Fibroblast of skin of left biceps (primary cell): ENCODE measurements at places on chromosomes 11 and 22.
A peak's percentile ranks its signal among the peaks of the same experiment; 100 is the strongest.

- no peak for DNase-seq
These were observed 41.6 kb downstream of the AHNAK start for GRCh38 chr11:62505059-62505439.

DNA sequence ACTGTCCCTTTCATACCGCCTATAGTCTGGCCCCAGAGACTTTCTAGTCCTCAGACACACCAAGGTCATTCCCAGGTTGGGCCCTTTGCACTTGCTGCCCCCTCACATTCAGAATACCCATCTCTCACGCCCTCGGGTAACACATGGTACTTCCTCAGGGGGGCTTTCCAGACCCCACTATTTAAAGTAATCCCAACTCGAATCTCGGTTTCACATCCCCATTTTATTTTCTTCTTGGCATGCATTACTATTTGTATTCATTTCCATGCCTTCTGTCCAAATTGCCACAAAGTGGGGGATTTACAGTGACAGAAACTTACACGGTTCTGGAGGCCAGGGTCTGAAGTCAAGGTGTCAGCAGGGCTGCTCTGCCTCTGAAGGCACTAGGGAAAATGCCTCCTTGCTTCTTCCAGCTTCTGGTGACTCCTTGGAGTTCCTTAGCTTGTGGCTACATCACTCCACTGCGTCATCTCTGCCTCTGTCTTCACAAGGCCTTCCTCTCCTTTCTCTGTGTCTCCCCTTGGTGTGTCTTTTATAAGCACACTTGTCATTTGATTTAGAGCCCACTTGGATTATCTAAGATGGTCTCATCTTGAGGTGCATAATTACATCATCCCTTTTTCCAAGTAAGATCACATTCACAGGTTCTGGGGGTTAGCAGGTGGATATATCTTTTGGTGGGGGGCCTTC, 15.1 kb downstream of the RCN1 start:
- no peak for DNase-seq

DNA sequence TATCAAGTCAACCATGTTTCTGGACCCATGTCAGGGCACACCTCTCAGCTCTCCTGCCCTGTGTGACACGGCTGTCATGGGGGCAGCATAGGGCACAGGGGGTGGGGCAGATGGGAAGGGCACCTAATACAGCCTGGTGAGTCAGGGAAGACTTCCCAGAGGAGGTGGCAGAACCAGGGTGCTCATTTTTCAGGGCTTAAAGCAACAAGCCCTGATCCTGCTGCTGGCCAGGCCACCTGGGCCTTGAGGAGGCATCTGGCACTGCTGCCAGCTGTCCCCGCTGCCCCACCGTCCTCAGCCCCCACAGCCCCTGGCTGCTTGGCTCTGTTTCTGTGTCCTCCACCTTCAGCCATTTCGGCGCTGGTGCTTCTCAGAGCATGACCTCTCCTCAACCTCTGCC, 4.4 kb downstream of the MAP3K11 start:
- DNase-seq, result no peak

DNA sequence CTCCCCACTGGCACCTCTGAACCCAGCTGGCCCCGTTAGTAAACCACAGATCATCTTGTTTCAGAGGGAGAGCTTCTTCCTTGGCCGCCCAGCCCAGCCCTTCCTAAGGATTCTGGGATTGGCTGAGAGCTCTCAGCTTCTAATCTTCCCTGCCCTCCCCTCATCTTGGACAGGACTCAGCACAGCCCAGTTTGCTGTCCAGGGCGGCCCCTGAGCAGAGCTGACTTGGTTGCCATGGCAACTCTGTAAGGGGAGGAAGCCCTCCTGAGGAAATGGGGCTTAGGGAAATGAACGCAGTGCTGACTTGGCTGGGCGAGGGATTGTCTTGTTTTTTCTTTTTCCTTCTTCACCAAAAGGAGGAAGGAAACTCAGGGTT, 4.6 kb downstream of the APOL4 start:
- peak; percentile 48 for DNase-seq

DNA sequence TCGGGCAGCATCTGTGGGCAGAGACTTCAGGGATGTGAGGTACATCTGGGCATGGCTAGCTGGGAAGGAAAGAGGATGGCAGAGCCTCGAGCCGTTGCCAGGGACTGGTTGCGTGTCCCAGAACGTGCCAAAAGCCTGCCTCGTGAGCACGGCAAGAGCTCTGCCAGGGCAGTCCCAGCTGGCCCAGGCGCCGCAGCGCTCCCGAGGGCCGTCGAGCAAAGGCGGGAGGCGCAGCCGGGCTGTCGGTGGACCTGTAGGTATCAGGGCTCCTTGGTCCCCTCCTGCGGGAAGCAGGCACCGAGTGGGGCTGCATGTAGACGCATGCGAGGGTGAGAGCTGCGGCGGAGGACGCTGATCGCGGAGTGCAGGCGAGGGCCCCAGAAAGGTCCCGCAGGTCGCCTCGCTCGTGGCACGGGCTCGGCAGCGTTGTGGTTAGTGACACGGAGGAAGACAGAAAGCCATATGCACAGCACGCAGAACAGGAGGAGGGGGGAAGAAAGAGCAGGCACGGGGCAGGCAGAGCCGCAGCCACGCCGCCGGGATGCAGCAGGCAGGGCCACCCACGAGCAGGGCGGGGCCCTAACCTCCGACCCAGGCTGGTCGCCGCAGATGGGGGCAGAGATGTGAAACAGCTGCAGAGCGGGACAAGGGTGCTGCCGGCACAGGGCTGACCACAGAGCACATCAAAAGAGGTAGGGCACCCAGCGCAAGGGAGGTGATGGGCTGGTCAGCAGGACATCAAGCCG, 18.0 kb downstream of the LSP1 start:
- no peak for DNase-seq

GRCh38 chr22:46031557-46031956, 54.6 kb upstream of the WNT7B start:
- DNase-seq, result no peak

- no peak for DNase-seq
These were observed 223.9 kb upstream of the ZBED5 start for GRCh38 chr11:11081776-11082175.

DNA sequence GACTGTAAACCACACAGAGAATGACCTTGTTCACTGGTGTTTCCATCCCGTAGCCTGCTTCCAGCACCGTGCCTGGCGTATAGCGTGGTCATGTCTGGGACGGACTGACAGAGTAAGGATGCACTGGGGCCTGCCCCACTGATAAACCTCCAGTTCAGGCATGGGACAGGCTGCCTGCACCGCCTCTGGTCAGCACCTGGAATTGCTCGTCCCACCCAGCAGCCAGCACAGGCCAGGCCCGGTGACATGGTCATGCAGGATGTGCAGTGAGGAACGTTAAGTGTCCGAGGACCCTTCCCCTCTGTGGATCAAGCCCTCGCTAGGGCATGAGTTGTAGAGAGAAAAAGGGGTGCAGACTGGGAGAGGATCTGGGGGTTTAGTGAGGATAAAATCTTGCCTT, 44.8 kb downstream of the LMO1 start:
- DNase-seq, result no peak

DNA sequence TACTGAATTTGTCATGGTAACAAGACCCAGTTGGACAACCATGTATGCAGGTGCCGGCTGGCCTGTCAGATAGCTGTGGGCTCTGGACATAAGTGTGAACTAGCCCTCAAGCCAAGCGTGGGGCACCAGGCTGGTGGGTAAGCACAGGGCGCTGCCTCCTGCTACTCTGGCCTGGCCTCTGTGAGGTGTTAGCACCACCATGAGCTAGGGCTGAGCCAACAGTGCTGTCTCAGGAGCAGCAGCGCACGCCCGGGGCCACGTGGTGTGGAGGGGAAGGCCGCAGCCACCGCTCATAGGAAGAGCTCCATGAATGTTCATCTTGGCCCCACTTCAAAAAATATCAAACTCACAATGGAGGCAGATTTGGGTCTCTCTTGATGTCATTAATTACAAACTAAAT, 35.3 kb upstream of the GNB1L start:
- DNase-seq, result no peak

DNA sequence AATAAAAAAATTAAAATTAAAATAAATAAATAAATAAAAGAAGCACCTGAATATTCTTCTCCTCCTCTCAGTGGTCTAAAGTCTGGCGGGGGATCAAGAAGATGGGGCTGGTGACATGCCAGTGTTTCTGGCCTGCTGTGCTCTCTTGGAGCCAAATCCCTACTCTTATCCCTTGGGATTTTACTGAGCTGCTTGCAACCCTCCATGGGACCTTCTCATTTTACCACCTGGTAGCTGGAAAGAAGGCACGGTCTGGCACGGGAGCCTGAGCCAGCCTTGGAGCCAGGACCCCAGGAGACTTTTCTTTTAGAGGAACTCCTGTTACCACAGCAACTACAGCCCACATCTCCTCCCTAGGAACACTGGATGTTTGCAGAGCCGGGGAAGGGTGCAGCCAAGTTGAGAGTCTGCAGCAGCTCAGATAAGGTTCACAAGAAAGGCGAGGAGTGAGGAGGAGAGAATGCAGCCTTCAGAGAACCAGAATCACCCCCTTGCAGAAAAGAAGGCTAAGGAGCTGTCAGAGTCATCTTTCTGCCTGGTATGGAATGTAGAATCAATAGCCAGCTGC, 21.4 kb downstream of the CD6 start:
- no peak for DNase-seq

DNA sequence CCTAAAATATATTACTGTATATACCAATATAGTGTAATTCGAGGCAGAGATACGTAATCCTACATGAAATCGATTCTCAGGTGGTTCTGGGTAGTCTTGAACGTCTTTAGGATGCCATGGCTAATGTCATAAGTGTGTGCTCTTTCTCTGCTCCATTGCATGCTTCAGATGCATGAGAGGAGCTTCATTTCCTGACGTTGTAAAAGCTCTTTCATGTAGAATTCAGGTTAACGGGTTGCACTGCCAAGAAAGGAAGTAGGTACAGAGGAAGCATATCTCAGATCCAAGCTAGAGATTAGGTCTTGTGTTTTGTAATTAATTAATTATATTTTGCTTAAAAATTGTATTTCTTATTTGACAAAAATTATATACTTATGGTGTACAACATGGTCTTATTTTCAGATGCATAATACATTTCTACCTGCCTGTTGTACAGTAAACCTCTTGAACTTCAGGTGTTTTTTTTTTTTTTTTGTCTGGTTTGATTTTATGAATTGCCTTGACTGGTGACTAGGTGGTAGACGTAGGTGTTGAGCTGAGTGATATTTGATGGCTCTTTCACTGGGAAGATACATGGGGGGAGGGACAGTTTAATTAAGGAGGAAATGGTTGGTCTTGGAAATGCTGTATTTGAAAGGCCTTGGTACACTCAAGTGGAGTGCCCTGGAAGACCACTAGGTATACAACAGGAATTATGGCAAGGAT, 9.3 kb downstream of the NUP50 start:
- no peak for DNase-seq

GRCh38 chr11:17012712-17013547, 1.3 kb downstream of the PLEKHA7 start:
- no peak for DNase-seq

- DNase-seq, result no peak
These were observed 76.5 kb upstream of the LARGE1 start for GRCh38 chr22:33996824-33997223.

DNA sequence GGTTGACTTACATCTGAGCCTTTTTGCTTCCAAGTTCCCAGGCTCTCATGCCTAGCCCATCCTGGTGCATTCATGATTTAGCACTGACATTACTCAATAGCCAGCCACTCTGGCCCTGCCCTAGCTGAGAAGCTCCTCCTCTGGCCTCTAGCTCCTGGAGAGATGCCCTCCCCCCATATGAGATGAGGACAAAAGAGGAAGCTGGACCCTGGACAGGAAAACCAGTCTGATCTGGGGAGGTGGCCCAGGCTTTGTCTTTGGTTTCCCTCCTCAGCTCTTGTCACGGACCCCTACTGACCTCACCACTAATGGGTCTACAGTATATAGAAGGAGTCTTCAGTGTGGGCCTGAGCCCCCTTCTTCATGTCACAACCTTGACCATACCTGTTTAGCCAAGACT, 3.0 kb downstream of the RHOG start:
- DNase-seq, result no peak

DNA sequence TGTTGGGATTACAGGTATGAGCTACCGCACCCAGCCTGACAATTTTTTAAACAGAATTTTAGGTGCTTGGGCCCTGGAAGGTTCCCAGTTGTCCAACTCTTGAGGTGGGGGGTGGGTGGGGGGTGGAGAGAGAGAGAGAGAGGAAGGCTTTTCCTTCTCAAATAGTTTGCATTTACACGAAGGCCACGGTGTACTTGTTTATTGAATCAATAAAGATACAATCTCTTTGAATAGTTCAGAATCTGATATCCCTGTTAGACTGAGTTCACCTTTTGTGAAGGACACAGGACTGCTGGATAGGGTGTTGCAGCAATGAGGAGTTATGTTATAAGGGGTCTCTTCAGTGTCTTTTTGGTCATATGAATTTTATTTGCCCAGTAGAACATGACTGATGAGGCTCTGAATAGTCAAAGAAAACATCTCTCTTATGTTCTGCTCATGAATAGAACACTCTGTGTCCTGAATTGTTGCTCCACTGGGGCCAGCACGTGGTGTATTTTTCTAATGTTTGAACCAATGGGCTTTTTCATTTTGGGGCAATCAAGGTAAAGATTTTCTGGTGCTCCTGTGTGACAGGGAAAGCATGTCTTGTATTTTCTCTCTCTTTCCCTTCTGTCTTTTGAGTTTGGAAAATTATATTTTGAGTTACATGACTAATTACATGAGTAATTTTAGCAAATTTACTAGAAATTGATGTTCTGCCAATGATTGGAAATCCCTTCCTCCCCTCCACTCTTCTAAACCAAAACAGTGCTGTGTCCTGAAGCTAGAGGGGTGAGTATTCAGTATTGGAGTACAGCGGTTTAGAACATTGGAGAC, 61.7 kb downstream of the PTPRJ start:
- DNase-seq, result no peak

GRCh38 chr11:72924568-72925190, 110.5 kb downstream of the ATG16L2 start:
- DNase-seq, result no peak

- DNase-seq, result no peak
These were observed at the start of gene BTG4 for GRCh38 chr11:111512296-111513239. BTG4 (minus strand) TSS chr11:111512386; CDS start chr11:111498776, 13,610 bp downstream.

DNA sequence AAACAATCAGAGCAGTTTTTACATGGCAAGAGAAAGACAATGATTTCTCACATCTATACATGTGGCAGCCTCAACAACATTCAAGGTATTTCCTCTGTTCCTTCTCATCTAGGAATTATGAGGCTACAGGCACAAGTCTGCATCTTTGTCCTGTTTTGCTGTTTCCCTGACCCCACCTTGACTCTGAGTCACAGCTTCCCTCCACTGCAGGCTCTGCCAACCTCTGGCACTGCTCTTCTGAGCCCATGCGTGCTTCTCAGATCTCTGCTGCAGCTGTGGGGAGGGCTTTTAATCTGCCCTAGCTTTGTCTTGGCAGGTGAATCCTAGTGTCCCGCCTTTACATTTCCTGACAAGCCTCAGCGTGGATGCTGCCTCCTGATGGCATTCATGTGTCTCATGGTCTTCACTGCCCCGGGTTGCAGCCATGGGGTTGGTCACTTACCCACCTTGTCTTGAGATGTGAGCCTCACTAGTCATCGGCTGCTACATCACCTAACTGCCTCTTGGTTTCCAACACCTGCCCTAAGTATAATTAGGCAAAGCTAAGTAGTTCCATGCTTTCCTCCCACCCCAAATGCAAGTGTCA, 578.5 kb downstream of the TBC1D22A start:
- no peak for DNase-seq

- DNase-seq, result no peak
These were observed at the start of gene CD3D for GRCh38 chr11:118342503-118343161. CD3D (minus strand) TSS chr11:118342705; CDS start chr11:118342607, 98 bp downstream.
